ENCODE measurements at places on chromosomes 3 and 15.

DNA sequence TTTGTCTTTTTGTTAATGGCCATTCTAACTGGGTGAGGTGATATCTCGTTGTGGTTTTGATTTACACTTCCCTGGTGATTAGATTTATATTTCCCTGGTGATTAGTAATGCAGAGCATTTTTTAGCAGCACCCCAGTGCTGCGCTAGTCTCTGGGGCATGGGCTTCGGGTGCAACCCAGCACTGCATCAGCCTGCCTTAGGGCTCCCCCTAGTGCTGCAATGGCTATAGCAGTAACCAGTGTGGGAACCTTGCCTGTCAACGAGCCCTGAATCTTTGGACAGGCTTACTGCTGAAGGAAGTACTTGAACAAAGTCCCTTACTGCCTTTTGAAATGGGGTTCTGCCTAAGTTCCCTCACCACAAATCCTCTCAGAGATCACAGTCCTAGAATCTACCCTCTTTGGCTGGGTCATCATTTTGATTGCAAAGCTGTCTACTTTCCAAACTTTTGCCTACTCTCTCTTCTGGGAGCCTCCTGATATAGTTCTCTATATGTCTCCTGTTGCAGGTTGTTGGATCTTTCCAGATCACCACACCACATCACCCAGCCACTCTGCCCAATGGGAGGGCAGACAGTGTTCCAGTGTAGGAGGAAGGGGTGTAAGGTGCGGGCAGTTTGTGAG, 79.2 kb upstream of the CCNL1 start:
- no peak for DNase-seq

- DNase-seq: no peak
Observed at GRCh38 chr3:25000971-25001591, 427.0 kb upstream of the RARB start.

GRCh38 chr3:126848991-126849390, 133.9 kb upstream of the PLXNA1 start:
- DNase-seq: no peak

GRCh38 chr15:68958597-68958996, 28.3 kb downstream of the SPESP1 start:
- DNase-seq: no peak

DNA sequence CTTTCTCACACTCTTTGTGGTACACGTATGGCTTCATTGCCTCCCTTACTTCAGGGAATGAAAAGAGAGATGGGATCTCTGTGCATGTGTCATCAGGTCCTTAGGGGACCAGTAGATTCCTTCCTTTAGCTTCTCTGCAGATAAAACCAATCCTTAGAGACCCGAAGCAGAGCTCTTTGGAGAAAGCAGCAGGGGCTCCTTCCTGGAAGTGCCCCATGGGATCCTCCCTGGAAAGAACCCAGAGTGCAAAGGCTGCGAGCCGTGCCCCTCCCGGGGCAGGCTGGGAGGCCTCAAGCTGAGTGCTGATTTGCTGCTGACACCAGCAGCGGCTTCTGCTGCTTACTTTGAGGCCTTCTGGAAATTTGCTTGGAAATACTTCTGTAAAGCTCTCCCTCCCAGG, 328.6 kb upstream of the RGMA start:
- no peak for DNase-seq

- no peak for DNase-seq
Observed at GRCh38 chr15:76533995-76534394, 197.4 kb downstream of the ISL2 start.

- no peak for DNase-seq
Observed at GRCh38 chr3:152591515-152591914, 243.4 kb upstream of the P2RY1 start.

GRCh38 chr3:143827425-143827824, 20.8 kb downstream of the SLC9A9 start:
- DNase-seq: no peak

GRCh38 chr15:47728426-47728825, 11.1 kb downstream of the SEMA6D start:
- DNase-seq: no peak

DNA sequence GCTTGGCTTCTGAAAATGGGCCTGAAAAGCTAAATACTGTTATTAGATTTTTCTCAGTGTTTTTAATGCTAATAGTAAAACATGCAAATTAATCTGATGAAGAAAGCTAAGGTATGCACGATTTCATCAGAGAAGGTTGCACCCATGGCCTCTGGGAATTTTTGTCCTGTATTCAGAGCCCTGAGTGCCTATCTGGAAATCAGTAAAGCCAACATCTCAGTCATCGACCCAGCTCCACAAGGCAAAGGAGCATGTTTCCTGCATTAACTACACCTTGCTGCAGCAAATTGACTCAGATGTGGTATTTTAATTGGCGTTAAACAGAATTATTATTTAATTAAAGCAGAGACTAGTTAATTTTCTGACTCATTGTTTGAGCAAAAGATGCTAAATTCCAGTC, 49.0 kb upstream of the TP63 start:
- DNase-seq: no peak

Measured in cerebellar nuclear complex (tissue), 1 donor.